Central memory CD8-positive, alpha-beta T cell (primary cell): ENCODE measurements at places on chromosomes 5 and 9.
A peak's percentile ranks its signal among the peaks of the same experiment; 100 is the strongest.

GRCh38 chr5:140576776-140577201 lies 12.2 kb downstream of the SLC35A4 start:
- H3K27ac ChIP-seq = no peak overlapping the region
- DNase-seq = no peak
- H3K36me3 ChIP-seq = peaks cover 2% of the 10 kb centered on the region
- H3K4me1 ChIP-seq = no peaks in the 10 kb centered on the region
- H3K4me3 ChIP-seq = no peak overlapping the region
- peaks cover 12% of the 10 kb centered on the region for H3K27me3 ChIP-seq

- H3K27ac ChIP-seq = no peak overlapping the region
- H3K27me3 ChIP-seq = no peaks in the 10 kb centered on the region
- H3K4me3 ChIP-seq = no peak overlapping the region
- no peak for DNase-seq
These were observed 43.2 kb upstream of the UGCG start for GRCh38 chr9:111853450-111853827.

DNA sequence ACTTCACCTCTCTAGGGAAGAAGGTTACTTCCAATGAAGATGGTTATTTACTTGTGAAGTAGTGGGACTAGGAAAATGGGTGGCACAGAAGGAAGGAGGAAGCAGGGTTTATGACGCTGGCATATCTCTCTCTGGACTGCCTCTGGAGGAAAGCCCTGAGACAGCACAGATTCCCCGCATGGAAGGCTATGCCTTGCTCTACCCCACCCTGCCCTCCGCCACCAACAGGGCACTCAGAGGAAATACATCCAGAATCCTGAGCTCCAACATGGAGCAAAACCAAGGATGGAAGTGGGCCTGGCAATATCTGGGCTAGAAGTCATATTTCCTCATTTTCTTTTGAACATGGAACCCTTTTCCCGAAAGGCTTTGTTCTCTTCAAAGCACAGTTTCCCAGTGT lies 346.9 kb downstream of the ZSWIM6 start:
- H3K4me3 ChIP-seq = no peak overlapping the region
- H3K27ac ChIP-seq = no peak overlapping the region
- H3K27me3 ChIP-seq = peaks cover 34% of the 10 kb centered on the region
- no peak for DNase-seq

DNA sequence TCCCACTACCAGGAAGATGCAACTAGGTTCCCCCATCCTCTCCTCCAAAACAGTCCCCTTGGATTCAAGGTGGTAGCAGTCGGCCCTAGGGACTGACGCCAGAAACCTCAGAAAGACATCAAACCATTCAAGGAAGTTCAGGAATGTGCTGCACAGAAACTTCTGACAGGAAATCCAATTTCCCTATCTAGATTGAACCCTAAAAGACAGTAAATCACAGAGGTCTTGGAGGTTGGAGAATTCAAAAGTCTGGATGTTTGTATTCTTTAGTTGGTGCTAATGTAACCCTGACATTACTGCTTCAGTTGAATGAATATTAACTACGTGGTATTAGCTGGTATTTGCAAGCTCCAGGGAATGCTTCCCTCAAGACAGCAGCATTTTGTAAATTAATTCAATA lies 125.3 kb downstream of the SYK start:
- no peak for DNase-seq
- H3K4me1 ChIP-seq = no peaks in the 10 kb centered on the region
- H3K4me3 ChIP-seq = no peak overlapping the region
- H3K27ac ChIP-seq = no peak overlapping the region

DNA sequence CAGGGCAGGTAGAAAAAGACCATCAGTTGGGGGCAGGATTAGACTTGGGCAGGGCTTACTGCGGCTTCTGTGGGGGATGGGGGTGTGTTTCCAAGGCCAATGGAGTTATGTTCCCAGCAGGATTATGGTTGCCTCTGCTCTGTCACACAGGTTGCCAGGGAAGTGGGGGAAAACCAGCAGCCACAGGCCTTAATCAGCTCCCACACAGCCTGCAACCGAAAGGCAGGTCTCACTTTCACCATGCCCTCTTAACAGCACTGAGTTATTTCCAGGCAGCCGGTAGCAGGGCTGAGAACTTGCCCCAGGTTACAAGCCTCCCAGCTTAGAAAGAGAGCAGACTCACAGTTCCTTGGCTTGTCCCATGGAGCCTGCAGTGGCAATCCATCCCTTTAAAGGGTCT lies 205.5 kb downstream of the FGF10 start:
- no peaks in the 10 kb centered on the region for H3K4me1 ChIP-seq
- no peak overlapping the region for H3K4me3 ChIP-seq
- no peak for DNase-seq
- no peaks in the 10 kb centered on the region for H3K27me3 ChIP-seq
- no peaks in the 10 kb centered on the region for H3K36me3 ChIP-seq

DNA sequence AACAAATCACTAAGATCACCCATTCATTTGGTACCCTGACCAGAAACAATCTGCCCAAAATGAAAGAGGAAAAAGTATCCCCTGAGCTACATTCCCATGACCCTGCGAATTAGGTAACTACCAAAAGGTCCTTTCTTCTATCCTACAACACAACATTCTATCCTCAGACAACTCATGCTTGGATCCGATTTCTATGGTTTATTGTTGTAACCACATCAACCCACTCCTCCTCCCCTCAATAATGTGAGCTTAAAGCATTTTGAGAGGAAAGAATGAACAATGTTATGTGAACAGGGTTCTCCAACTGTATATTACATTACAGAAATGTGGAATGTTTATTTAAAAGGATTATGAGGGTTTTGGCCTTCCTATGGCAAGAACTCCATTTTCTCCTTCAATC lies 4.0 kb downstream of the SLC35D2 start:
- no peaks in the 10 kb centered on the region for H3K27me3 ChIP-seq
- peaks cover 38% of the 10 kb centered on the region for H3K4me1 ChIP-seq
- no peak overlapping the region for H3K4me3 ChIP-seq

DNA sequence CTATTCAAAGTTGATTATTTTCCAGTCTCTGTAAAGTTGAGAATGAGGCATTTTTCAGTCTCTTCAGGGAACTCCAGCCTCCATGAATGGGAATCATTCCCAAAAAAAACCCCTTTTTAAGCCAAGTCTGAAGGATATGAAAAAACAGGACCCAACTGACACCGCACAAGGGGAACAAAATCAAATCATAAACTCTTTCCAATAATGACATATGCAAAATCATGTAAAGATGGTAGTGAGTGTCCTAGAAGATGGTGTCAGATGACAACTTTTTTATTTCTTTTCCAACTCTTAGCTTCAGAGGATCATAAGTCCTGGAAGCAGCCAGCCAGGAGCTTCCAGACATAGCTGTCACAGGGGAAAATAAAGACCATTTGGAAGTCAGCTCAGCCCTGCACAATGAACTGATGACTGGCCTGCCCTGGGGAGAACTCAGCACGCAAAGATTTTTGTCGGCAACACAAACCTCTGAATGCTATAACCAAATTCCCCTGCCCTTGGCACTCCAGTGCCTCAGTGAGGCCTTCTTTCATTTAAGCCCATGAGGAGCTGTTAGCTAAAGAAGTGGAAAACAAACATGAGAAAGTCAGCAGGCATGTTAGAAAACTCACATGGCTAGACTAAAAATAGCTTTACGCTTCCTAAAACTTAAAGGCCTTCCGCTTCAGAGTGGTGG lies 85.4 kb downstream of the SLC1A3 start:
- H3K27me3 ChIP-seq = peaks cover 12% of the 10 kb centered on the region
- peak overlapping the region; percentile 31 for H3K4me3 ChIP-seq
- peaks cover 15% of the 10 kb centered on the region for H3K4me1 ChIP-seq
- peaks cover 4% of the 10 kb centered on the region for H3K36me3 ChIP-seq
- DNase-seq = no peak

GRCh38 chr9:12935714-12936113 lies 160.9 kb downstream of the LURAP1L start:
- no peak overlapping the region for H3K27ac ChIP-seq
- no peak overlapping the region for H3K4me3 ChIP-seq
- no peaks in the 10 kb centered on the region for H3K27me3 ChIP-seq
- H3K36me3 ChIP-seq = peaks cover 2% of the 10 kb centered on the region
- H3K4me1 ChIP-seq = no peaks in the 10 kb centered on the region

DNA sequence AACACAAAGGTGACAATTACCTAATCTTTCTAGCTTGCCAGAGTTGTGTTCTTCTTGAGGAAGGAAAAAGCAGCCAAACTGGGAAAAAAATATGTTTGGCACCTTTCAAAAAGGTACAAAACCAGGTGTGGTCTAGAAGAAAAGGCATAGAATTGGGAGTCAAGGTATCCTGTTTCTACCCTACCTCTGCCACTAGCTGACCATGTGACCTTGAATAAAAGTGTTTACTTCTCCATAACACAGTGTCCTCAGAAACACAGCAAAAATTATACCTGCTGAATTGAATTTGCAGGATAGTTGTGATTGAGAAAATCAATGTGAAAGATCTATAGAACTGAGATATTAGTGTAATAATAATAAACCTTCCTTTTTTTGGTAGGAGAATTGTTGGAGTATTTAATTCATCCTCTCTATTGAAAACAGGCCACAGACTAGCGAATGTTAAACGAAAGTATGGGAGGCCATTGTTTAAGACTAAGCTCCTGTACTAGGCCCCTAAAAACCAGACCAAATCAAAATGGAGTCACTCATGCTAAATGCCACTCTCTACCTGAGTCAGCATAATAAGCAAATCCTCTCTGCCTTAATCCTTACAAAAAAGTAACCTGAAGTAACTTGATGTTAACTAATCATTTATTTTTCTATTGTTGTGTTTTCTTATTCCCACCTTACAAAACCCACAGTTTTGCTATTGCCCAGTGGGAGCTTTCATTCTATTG lies 12.6 kb downstream of the CYFIP2 start:
- no peaks in the 10 kb centered on the region for H3K27me3 ChIP-seq
- H3K36me3 ChIP-seq = peaks cover 15% of the 10 kb centered on the region
- H3K27ac ChIP-seq = no peak overlapping the region
- H3K4me3 ChIP-seq = no peak overlapping the region

GRCh38 chr5:171521219-171521633 lies 101.8 kb downstream of the FGF18 start:
- H3K36me3 ChIP-seq = no peaks in the 10 kb centered on the region
- H3K4me1 ChIP-seq = no peaks in the 10 kb centered on the region
- peaks cover 42% of the 10 kb centered on the region for H3K27me3 ChIP-seq
- no peak overlapping the region for H3K4me3 ChIP-seq
